ENCODE measurements at places on chromosomes 1 and 21. TPM values are rescaled to one million over a fixed set of nuclear protein-coding genes. Genes with fewer than 3 reads are reported as not detected.

Gene MXRA8
- total RNA-seq: 26.0 TPM

Gene ST3GAL3
- total RNA-seq: 21.3 TPM

Gene S100A3
- total RNA-seq: 8.4 TPM

Gene CRB1
- 0.16 TPM for total RNA-seq

Gene AQP10
- total RNA-seq: not detected

Gene SYPL2
- total RNA-seq: 6.7 TPM

Gene ANKRD35
- 1.2 TPM for total RNA-seq

Gene CD1E
- total RNA-seq: 3.5 TPM

Gene GPR3
- 0.38 TPM for total RNA-seq

Gene FCRL1
- 5.7 TPM for total RNA-seq

Gene LDLRAD1
- total RNA-seq: not detected

Gene PTPN22
- total RNA-seq: 6.6 TPM

Gene OR2L3
- not detected for total RNA-seq

Gene PLEKHN1
- 14.3 TPM for total RNA-seq

Gene FCMR
- total RNA-seq: 16.7 TPM

Gene LRRC3
- 1.4 TPM for total RNA-seq

Gene MTARC2
- total RNA-seq: 28.6 TPM

Gene ARHGAP30
- 21.6 TPM for total RNA-seq

Gene FCRLB
- 2.3 TPM for total RNA-seq

Gene SPRR5
- not detected for total RNA-seq

Gene PRAMEF20
- not detected for total RNA-seq

Gene HCRTR1
- total RNA-seq: 0.35 TPM

Gene FOXD2
- total RNA-seq: 0.82 TPM
